ENCODE measurements at places on chromosomes 3 and 15.

- no peak for DNase-seq
These were observed 11.9 kb downstream of the ACTC1 start for GRCh38 chr15:34783431-34783830.

GRCh38 chr3:126782536-126782935 lies 78.5 kb downstream of the CHCHD6 start:
- no peak for DNase-seq

- no peak for DNase-seq
These were observed 248.1 kb downstream of the ERC2 start for GRCh38 chr3:56219894-56220805.

- DNase-seq: no peak
These were observed 114.2 kb downstream of the NEDD4 start for GRCh38 chr15:55879181-55879580.

DNA sequence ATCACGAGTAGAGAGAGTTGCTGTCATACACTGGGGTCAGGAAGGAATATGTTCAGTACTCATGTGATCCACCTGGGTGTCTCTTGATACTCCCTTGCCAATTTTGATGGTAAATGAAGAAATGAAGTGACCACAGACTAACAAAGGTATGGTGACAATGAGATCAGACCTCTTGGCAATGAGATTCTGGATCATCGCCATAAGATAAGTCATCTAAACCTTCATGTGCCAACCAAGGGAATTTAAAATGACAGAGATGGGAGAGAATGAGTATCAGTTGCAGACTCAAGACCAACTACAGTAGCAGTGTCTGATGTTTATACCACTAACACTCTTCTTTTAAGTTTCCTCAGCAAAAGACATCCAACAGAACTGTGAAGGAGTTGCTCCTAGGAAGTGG lies 601.0 kb downstream of the MECOM start:
- DNase-seq: no peak

DNA sequence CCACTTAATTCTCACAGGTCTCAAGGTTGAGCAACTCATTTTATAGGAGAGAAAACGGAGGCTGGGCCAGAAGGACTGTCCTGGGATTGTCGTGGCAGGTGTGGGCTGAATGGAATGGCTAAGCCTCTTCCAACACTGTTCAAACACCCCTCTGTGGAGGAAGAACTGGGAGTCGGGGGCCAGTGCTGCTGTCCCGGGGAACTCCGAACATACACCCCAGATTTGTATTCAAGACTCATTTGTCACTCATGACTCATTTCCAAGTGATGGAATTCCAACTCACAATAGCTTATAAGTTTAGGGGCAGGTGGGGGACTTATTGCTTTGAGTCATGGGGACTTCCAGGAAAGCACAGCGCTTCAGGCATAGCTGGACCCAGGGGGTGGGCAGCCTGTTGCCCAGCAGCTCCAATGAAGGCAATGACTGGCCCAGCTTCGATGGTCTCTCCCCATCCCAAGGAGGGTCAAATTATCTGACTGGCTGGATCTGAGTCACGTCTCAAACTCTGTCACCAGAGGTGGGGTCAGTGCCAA lies 72.5 kb downstream of the TM2D3 start:
- no peak for DNase-seq
